Fibroblast of villous mesenchyme (primary cell): ENCODE measurements at places on chromosomes 11 and 22.

GRCh38 chr11:86575927-86576326 lies 96.5 kb downstream of the ME3 start:
- DNase-seq: no peak

DNA sequence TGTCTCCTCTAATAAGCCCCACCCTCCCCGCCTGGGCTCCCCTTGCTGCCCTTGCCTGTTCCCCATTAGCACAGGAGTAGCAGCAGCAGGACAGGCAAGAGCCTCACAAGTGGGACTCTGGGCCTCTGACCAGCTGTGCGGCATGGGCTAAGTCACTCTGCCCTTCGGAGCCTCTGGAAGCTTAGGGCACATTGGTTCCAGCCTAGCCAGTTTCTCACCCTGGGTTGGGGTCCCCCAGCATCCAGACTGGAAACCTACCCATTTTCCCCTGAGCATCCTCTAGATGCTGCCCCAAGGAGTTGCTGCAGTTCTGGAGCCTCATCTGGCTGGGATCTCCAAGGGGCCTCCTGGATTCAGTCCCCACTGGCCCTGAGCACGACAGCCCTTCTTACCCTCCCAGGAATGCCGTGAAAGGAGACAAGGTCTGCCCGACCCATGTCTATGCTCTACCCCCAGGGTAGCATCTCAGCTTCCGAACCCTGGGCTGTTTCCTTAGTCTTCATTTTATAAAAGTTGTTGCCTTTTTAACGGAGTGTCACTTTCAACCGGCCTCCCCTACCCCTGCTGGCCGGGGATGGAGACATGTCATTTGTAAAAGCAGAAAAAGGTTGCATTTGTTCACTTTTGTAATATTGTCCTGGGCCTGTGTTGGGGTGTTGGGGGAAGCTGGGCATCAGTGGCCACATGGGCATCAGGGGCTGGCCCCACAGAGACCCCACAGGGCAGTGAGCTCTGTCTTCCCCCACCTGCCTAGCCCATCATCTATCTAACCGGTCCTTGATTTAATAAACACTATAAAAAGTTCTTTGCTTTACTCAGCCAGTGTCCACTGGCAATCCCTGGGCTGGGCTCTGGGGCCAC lies 14.4 kb downstream of the TSKU start:
- no peak for DNase-seq

DNA sequence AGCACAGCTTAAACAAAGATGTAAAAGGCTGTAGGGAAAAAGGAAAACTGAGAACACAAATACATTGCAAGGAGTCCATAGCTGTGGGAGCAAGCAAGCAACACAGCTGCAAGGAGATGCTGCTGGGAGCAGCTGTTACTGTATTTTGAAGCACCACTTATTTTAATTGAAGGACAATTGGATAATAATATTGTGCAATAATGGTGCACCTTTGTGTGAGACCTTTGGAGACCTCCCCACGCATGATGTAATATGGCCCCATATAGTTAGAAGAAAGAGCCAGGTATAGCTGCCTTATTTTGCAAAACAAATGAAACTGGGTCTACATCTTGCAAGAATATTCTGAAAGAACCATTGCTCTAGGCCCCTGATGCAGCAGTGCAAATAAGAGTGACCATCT lies 191.1 kb upstream of the KIRREL3 start:
- no peak for DNase-seq

DNA sequence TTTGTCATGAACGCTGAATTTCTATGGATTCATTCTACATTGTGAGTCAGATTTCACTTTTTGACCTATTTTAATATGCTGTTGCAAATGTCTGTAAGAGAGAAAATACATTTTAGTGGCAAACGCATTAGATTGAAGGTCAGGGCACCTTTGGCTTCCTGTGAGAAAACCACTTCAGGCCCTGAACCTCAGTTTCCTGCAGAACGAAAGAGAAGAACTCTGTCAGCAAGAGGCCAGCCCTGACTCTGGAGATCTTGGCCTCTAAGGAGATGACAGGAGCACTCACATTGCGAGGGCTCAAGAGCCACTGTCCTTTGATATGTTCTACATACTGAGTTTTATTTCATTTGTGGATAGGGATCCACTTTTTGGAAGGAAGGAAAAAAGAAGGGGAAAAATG lies 83.6 kb downstream of the KCNJ1 start:
- no peak for DNase-seq

- no peak for DNase-seq
These were observed 3.3 kb upstream of the TRIM29 start for GRCh38 chr11:120141113-120141767.

- peak; percentile 28 for DNase-seq
These were observed 21.3 kb upstream of the CWF19L2 start for GRCh38 chr11:107478922-107479321.

DNA sequence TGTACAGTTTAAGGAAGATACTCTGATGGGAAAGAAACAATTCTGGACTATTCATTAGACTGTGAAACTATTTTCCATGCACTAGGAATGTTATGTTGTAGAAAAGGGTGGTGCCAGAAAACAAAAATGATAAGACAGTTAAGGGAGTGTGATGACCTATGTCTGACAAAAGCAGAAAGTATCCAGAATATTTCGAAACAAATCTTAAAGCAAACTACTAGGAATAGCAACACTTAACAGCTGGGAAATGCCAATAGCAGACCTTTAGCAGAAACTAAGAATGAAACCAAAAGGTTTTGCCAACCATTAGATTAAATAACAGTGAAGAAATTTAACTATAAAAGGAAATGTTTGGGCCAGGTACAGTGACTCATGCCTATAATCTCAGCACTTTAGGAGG lies 3.3 kb upstream of the ARHGAP20 start:
- DNase-seq: peak; percentile 78

DNA sequence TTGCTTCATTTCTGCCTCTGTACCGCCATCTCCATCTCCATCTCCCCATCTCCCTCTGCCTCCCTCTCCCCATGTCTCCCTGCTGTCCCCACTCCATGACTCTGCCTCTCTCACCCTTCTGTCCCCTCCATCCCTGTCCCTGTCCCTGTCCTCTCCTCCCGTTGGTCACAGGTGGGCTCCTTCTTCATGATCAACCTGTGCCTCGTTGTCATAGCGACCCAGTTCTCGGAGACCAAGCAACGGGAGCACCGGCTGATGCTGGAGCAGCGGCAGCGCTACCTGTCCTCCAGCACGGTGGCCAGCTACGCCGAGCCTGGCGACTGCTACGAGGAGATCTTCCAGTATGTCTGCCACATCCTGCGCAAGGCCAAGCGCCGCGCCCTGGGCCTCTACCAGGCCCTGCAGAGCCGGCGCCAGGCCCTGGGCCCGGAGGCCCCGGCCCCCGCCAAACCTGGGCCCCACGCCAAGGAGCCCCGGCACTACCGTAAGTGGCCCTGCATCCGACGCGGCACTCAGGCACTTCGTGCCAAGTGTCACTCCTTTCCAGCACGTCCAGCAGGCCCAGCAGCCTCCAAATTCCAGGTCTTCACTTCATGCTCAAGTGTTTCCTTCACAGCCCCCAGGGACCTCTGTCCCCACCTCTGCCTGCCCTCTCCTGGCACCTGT lies 76.0 kb downstream of the CACNA1I start:
- no peak for DNase-seq

DNA sequence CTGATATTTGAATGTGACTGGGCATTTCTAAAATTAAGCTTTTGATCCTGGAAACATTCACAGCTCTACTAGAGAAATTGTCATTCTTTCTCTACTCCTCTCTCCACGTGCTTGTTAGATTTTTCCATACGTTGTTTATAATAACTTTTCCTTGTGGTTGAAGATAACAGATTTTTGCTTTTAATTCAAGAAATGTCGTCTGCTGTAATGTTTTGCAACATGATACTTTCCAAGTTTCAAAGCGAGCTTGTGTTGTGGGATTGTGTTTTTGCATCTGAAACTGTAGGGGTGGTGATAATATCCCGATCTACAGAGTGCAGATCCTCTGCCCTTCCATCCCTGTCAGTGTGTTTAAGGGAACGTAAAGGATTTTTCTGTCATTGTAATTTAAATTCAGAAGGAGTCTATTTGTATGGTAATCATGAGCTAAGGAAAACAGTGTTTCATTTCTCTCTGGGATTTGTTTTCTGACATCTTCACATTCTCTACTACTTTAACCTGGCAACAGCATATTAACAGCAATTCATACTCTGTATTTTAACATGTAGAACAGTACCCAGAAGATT lies 321.4 kb downstream of the FAT3 start:
- no peak for DNase-seq

- peak; percentile 86 for DNase-seq
These were observed 91.3 kb downstream of the LRRC32 start for GRCh38 chr11:76579056-76579751.

DNA sequence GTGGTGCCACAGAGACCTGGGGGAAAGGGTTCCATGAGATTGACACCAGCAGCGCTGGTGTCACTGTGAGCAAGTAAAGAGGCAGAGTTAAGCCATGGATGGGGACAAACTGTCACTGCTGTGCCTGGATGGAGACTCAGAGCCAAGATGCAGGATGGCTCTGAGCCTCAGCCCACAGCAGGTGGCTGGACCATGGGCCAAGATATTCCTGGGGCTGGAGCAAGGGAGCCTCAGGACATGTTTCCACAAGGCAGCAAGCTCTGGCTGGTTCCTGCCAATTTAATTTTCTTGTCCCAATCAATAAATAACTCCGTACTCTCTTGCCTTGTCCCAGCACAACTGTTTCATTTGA lies 23.0 kb downstream of the MYO18B start:
- DNase-seq: no peak

GRCh38 chr11:6757373-6757967 lies 14.3 kb downstream of the OR2AG2 start:
- DNase-seq: peak; percentile 63

DNA sequence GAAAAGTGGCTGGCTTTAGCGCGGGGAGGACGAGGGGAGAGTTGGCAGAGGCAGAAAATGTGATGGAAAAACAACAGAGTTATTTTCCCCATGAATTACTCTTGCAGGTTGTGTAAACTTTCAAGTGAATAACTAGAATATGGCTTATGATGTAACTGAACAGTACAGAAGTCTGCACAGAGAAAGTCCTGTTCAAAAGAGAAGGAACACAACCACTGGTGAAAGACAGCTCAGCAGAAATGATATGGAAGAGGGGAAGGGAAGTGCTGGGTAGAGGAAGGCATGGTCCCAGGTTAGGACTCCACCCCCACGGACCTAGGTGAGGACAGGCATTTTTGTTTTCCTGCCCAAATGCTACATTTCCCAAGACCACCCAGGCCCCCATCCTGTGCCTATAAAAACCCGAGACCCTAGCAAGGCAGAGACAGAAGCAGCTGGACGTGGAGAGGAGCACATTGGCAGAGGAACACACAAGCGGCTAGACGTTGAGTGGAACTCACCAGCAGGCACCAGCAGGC lies 77.7 kb downstream of the MAML2 start:
- no peak for DNase-seq

GRCh38 chr22:24046024-24046423 lies 34.9 kb downstream of the CABIN1 start:
- DNase-seq: no peak

DNA sequence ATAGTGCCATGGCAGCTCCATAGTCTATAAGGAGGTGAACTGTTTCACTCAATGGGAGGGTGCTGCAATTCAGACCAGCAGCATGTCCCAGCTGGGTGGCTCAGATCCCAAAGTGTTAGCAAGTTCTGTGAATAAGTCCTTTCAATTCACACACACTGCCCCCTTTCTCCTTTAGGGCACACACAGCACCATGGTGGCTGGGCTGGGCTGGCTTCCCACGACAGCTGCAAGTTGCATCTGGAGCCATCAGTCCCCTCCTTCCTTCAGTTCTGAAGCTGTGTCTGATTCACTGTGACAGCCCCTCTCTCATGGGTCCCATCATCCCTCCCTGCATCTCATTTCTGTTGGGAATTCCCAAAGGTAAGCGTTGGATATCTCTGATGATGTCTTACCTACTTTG lies 324.1 kb upstream of the NCAM1 start:
- no peak for DNase-seq

DNA sequence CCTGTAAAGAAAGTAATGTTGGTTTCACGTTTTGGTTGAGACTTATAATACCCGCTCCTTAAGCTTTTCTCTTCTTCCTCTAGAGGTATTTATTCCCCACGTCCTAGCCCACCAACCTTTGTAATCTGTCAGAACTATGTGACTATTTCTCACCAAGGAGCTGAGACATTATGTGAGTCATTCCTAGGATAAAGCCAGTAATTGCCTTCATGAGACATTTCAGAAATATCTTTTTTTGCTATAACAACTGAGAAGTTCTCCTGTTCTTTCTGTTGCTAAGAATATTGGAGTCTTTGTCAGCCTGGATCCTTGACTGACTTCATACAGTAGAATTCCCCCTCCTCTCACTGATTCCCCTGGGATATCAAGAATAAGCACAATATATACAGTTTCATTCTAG lies 1497.0 kb upstream of the TENM4 start:
- DNase-seq: no peak
